ENCODE measurements at places on chromosomes 5 and 9.

- no peak for DNase-seq
Measured at GRCh38 chr5:138538943-138539627, 4.0 kb downstream of the ETF1 start.

DNA sequence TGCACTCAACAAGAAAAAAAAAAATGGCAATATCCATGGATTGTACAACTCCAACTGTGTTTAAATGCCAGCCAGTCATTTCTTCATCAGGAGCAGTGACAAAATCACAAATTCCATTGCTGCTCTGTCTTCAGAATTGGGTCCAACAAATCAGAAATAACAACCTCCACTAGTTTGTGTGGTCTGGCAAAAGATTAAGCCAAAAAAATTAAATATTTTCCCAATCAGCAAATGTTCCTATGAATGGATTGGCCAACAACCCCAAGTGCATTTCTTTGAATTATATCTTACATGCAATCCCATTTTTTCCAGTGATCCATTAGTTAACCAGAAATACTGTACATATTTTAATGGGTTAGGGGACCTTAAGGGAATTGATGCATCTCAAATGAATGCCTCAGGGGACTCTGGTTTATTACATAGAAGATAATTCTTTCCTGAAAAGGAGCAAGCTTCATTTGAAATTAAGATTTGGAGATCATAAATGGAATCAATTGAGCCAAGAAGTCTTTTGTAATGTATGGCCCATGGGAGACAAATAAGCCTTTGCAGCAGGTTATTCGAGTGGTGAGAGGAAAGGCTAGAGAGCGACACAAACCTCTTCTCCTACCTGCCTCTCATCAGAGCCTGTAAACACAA lies 131.8 kb downstream of the TLE1 start:
- no peak for DNase-seq

- DNase-seq: no peak
Measured at GRCh38 chr5:52709167-52709925, 78.4 kb upstream of the ITGA1 start.

DNA sequence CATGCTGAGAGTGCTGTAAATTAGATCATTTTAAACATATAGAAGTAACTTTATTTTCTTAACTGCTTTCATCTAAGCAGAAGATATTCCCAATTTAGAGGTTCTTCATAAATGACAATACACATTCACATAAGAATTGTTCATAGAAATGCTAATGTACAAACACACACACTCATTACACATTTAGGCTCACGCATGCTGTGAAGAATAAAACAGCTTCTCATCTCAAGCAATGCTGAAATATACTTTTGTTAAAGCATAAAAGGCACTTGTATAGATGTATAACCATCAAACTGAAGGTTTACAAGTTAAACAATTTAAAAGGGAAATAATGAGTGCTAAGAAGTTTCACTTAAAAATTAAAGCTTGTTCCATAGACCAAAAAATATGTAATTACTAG lies 18.1 kb upstream of the FTMT start:
- no peak for DNase-seq

DNA sequence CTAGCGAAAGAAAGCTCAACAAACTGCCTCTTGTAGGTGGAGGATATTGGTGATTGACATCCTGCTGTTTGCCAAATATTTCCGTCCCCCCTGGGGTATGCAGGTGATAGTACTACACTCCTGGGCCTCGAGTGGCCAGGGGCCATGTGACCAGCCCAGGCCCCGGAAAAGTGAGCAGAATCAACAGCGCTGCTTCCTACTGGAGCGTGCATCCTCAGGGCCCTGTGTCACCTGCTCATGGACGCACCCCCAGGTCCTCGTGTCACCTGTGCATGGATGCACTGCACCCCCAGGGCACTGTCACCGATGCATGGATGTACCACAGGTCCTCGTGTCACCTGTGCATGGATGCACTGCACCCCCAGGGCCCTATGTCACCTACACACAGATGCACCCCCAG lies 43.8 kb downstream of the ADAMTS16 start:
- DNase-seq: no peak

- DNase-seq: no peak
Measured at GRCh38 chr5:144295284-144295683, 124.6 kb downstream of the KCTD16 start.

DNA sequence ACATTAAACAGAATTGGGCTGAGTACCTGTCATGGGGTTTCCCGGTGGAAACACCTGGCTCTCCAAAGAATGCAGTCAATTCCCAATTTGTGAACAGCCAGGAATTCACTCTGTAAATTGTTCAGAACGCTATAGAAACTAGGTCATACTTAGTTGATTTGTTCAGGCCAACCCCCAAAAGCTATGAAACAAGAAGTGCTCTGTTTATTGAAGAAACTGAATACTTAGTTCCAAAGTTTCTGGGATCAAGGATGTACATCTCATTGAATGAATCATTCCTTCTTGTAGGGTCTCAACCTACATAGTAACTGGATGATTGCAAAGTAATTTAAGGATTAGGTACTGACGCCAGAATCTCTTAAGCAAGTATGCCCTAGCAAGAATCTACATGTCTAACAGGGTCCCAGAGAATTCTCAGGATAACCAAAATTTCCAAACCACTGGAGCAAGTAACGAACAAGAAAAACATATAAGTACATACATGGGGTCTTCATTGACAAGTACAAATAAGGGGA lies 659 bp upstream of the TUSC1 start:
- no peak for DNase-seq

Data from RWPE2 (cell line).